ENCODE measurements at places on chromosomes 6 and 20.

- no peak for DNase-seq
Measured at GRCh38 chr6:20658053-20658452, 123.8 kb downstream of the CDKAL1 start.

- no peak for DNase-seq
Measured at GRCh38 chr6:47483853-47484546, 6.4 kb downstream of the CD2AP start.

DNA sequence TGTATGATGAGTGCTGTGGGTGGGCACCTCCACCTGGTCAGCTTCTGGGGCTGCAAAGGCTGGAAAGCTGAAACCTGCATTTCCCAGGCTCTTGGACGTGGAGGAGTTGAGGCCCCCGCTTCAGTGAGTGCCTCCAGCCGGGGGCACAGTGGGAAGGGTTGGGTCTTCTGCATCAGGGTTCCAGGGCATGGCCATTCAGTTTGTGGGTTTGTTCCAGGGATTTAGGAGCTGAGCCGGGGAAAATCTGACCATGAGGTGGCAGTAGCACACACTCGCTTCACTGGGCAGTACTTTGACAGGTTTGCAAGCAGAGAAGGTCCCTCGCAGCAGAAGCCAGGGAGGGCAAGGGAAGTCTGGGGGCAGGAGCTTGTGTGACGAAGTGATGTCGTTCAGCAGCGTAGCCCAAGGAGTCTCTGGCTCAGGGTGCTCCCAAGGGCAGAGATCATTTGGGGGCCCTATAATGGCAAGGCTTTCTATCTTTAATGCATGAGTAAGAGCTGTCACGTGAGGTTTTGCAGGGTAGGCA is 69.5 kb upstream of the SULF2 start:
- DNase-seq = no peak

- no peak for DNase-seq
Measured at GRCh38 chr6:158369241-158369640, 57.0 kb downstream of the TULP4 start.

DNA sequence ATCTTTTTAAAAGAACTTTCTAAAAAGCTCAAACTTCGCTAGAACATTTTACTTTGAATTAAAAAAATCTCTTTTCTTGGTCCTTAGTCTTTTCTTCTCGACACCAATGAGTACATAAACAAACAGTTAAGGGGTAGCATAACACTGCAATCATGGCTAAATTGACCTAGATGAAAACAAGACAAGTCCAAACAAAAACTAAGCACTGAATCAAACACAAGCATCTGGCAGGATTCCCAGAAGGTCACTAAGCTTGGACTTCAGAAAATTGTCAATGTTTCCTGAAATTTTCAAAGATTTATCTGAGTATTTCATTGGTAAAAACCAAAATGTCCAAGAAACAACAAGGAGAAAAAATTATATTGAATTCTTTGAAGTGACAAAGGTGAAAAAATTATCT is 5.0 kb downstream of the COL21A1 start:
- DNase-seq = no peak

DNA sequence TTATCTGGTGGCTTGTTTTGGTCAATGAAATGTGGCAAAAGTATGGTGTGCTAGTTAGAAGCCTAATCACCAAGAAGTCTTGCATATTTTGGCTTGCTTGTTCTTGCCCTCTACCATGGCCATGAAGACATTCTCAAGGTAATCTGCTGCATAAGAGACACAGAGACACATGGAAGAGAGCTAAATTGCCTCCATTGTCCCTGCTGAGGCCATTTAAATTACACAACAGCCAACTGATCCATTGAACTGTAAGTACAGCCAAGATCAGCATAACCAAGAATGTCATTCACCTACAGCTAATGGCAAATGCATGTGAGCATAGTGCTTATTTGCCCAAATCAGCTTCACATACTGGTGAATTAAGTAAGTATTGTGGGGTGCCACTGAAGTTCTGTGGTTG is 603.8 kb downstream of the FRK start:
- DNase-seq = no peak

DNA sequence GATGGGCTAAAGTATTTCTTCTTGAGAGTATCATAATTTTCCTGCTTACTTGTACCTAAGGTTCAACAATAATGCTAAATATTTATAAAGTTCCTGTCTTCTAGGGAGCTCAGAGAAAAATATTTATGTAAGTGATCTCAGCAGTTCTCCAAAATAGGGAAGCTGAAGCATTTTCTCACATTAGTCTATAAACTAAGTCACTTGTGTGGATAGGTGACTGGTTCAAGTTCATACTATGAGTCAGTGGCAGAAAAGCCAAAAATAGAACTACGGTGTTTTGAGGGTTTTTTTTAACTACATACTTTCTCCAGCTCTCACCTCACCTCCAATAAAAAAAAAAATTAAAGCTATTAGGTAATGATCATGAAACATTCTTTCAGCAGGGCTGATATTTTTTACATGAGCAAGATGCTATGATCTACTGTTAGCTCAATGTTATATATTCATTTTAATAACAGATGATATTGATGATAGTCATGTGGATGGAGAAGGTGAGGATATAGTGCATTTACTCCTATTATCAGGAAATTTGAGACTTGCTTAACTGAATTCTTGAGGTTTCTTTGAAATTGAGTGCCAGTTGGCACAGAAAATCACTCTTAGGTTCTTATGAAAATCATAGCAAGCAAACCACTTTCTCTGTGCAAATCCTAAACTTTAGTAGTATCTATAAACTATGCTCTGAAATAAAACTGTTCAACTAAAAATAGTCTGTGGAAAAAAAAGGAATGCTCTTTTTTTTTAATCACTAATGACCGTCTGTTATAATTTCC is 4.1 kb upstream of the MOXD1 start:
- no peak for DNase-seq

GRCh38 chr6:151207674-151208073 is 32.1 kb upstream of the AKAP12 start:
- no peak for DNase-seq

DNA sequence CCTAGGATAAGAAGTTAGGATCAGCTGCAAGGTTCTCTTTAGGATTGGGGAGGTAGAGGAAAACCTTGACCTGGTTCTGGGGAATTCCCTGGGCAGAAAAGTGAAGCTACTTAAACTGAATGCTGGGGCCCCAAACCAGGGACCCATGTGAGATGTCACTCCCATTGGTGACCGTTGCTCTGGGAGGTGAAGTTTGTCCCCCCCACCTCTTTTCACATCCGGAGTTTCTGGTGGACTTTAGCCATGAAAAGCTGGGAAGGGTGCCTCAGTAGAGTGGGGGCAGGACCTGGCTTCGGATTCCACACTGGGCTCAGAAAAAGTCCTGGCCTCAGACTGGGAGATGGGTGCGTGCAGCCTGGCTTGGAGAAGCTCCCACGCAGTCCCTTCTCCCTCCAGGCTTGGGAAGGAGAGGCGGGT is 13.2 kb downstream of the TJAP1 start:
- DNase-seq = no peak

DNA sequence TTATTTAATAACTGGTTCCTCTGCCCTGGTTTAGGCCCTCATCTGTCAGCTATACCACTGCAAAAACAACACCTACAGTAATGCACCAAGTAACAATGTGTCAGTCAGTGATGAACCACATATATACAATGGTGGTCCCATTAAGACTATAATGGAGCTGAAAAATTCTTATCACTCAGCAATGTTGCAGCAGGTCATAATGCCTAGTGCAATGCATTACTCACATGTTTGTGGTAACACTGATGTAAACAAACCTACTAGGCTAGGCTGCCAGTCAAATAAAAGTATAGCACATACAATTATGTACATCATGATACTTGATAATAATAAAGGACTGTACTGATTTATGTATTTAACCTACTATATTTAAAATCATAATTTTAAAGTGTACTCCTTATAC is 31.3 kb downstream of the RARS2 start:
- DNase-seq = no peak

DNA sequence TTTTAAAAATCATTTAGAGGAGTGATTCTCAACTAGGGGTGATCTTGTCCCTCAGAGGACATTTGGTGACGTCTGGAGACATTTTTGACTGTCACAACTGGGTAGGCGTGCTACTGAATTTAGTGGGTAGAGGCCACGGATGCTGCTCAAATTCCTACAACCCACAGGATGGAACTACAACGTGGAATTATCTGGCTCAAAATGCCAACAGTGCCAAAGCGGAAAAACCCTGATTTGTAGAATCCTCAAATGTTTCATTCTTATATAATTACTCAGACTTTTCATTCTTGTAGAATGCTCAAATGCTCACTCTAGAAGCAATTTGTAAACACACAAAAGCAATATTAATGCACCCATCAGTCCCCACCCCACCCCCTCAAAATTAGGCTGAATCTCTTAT is 229.8 kb downstream of the ZMYND8 start:
- DNase-seq = no peak

DNA sequence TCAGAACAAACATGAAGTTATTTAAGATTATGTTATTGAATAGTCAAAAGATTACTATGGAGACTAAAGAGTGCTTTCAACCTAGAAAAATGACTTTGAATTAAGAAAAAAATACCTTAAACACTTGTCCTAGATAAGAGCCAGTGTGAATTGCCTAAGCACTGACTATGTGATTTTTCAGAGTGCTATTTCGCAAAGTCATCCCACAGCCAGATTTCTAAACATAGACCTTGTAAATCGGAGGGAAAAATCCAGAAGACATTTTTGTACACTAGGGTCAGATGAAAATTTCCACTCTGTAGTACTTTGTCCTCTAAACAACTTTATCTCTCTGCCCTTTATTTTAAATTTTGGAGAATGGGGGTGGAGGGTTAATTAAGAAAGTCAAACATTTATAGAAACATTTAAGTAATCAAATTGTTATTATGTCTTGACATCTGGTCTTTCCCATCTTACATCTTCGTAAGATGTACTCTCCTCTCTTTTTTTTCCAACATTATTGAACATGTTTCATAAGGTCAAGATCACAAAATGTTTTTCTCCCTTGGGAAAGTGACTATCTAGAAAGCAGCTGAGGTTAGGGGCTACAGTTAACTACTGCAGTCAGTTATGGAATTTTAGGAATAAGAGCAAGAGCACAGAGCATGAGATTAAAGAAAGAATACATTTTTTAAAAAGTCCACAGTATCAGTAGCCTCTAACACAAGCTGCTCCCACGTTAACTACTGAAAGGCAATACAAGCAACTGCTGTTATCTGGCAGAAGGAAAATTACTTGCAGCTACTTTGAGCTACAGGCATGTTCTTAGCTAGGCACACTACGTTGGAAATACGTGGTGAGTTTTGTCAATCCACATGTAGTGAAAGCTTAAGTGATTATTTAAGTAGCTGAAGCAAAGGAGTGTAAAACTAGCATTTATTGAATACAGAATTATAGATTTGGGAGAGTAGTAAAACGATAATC is 648.5 kb downstream of the HTR1B start:
- DNase-seq = no peak

- DNase-seq = no peak
Measured at GRCh38 chr6:43903739-43904290, 133.8 kb downstream of the VEGFA start.

GRCh38 chr20:35192118-35192872 is 20.4 kb downstream of the PROCR start:
- no peak for DNase-seq

DNA sequence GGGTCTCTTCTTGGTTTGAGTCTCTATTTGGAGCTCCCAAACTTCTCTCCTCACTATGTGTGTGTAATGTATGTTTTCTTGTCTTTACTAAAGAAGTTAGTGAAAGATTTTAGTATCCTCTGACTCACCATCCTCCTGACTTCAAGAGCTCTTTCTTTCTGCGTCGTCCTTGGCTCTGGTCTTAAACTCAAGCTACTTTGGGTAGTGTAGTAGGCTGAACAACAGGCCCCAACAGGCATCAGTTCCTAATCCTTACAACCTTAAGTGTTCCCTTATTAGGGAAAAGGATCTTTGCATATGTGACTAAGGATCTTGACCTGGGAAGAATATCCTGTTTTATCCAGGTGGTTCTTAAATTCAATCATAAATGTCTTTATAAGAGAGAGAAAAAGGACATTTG is 810.2 kb downstream of the MAFB start:
- no peak for DNase-seq

GRCh38 chr20:53582574-53583351 is 10.9 kb downstream of the ZNF217 start:
- DNase-seq = peak; percentile 54

- DNase-seq = no peak
Measured at GRCh38 chr20:6673071-6673470, 94.4 kb upstream of the BMP2 start.

DNA sequence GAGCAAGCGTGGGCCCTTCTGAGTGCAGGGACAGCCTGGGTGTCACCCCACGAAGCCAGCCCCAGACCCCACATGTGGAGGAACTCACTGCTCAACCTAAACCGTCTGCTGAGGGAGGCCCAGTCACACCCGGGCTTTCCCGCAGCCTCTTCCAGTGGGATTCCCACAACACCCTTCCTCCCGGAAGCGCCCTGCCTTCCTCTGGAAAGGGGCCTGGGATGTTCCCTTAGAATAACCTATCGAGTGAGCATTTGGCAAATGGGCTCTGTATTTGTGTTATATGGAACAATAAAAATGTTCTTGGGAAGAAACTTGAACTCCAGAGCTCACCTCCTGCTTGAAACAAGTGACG is 100.0 kb upstream of the DUSP22 start:
- no peak for DNase-seq

DNA sequence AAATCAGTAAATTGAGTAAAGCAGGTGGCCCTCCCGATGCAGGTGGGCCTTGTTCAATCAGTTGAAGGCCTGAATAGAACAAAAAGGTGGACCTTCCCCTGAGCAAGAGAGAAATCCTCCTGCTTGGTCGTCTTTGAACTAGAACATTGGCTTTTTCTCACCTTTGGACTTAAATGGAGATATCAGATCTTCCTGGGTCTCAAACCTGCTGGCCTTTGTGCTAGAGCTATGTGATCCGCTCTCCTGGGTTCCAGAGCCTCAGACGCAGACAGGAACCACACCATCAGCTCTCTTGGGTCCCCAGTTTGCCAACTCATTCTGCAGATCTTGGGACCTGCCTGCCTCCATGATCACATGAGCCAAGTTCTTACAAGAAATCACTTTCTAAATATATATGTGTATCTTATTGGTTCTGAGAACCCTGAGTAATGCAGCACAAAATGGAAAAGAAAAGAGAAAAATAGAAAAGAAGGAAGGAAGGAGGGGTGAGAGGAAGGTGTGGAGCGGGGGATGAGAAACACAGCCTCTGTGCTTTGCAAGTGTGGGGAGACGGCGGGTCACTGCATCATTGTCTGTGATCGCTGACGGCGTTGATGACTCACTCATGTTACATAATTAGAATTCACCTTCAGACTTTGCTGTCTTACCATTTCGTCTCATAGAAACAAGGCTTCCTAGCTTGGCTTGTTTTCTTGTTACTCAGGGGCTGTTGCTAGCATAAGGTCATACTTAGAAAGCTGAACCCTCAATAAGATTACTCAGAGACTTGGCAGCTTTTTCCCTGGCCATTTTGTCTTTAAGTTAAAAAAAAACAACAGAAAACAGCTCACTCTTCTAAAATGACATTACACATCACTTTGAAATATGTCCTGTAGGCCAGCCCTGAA is 85.7 kb upstream of the NEDD9 start:
- DNase-seq = peak; percentile 80

- no peak for DNase-seq
Measured at GRCh38 chr6:1971612-1972011, 273.8 kb downstream of the GMDS start.

Data from CD4-positive, alpha-beta T cell treated with Interferon gamma for 1 hour (primary cell).